ENCODE measurements at places on chromosomes 7 and 10. TPM values are rescaled to one million over a fixed set of nuclear protein-coding genes. Genes with fewer than 3 reads are reported as not detected.

DNA sequence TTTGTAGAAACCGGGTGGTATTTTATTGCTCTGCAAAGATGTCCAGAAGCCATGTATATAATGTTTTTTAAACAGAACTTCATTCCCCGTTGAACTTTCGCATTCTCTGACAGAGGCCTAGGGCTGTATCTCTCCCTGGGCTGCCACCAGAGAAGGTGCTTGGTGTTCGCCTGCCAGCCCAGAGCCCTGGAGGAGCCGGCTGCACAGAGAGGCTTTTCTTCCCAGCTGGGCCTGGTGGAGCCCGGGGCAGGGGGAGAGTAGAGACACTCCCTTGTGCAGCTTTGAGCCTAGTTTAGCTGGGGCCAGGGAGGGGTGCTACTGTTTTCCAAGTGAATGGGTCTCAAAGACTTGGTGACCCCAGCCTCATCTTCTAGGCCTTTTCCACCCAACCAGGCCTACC is 13.6 kb upstream of the TRIM8 start:
- peaks cover 36% of the 10 kb centered on the region for H3K4me1 ChIP-seq
- H3K27ac ChIP-seq: no peak overlapping the region
- no peaks in the 10 kb centered on the region for H3K27me3 ChIP-seq
- no peaks in the 10 kb centered on the region for H3K36me3 ChIP-seq
- no peak for DNase-seq

DNA sequence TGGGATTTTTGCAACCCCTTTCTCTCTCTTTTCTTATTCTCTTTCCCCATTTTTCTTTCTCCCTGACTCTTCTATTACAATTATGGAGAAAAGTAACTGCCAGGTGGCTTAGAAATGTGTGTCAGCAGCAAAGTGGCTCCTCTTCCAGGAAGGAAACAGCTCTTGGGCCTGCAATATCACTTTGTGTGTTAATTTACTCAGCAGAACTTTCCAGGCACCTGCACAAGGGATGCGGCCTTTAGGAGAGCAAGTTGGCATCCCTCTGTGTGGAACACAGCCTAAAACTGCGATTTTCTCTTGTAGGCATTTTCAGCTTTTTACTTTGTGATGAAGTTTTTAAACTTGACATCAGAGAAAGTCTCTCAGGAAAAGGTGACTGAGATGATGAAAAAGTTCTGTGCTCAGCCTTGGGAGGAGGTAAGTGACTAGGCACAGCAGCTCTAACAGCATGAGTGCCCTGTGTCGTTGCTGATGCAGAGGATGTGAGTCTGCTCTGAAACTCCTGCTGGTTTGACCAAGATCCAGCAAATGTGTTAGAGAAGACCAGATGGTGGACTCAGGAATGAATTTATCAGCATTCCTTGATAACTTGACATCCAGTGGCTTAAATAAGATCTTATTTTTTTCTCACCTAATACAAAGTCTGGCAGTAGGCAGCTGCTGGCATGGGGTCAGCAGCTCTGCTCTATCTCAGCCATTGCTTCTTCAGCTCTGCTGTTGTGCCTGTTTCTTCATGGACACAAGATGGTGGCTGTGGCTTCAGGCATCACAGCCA is 47.4 kb upstream of the CC2D2B start:
- H3K36me3 ChIP-seq: peaks cover 3% of the 10 kb centered on the region
- H3K27me3 ChIP-seq: peaks cover 10% of the 10 kb centered on the region
- DNase-seq: no peak
- H3K27ac ChIP-seq: no peak overlapping the region
- H3K4me1 ChIP-seq: peaks cover 8% of the 10 kb centered on the region
- no peak overlapping the region for H3K4me3 ChIP-seq

- no peaks in the 10 kb centered on the region for H3K27me3 ChIP-seq
- H3K4me1 ChIP-seq: no peaks in the 10 kb centered on the region
- no peaks in the 10 kb centered on the region for H3K36me3 ChIP-seq
- no peak overlapping the region for H3K27ac ChIP-seq
These were observed 87.5 kb downstream of the PARD3 start for GRCh38 chr10:34727595-34728033.

DNA sequence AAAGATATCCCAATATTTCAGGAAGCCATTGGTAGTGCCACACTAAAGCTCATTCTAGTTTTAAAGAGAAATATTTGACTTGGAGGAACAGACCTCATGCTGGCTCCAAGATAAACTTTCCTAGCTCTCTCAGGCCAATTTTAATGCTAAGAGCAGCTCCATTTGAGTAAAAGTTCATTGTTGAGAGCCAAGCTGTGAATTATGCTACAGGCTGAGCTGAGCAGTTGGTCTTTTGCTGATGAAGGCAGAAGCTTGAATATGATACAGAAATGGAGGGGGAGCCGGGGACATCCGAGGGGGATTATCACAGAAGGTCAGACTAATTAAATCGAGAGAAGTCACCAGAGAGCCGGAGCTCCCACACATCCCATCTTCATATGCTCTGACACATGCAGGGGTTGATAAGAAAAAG is 175.7 kb upstream of the AUTS2 start:
- DNase-seq: no peak
- no peaks in the 10 kb centered on the region for H3K27me3 ChIP-seq
- no peaks in the 10 kb centered on the region for H3K36me3 ChIP-seq
- no peak overlapping the region for H3K4me3 ChIP-seq

DNA sequence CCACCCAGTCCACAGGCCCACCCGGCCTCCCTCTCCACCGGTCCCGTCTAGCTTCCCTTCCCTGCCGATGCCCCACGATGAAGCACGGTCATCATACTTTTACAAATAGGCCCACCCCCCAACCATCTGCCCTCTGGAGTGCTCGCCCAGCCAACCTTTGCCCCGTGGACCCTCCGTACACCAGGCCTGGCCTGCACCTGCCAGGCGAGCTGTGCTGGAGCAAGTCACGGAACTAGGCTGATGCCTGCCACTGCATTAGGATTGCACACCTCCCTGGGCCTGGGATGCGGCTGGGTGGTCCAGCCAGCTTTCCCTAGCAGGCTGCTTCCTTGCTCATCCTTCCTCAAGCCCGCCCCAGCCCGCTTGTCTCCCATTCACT is 44.7 kb downstream of the PPIF start:
- DNase-seq: no peak
- H3K36me3 ChIP-seq: no peaks in the 10 kb centered on the region
- no peak overlapping the region for H3K4me3 ChIP-seq
- peaks cover 7% of the 10 kb centered on the region for H3K4me1 ChIP-seq
- H3K27ac ChIP-seq: no peak overlapping the region

GRCh38 chr7:52500841-52501240 is 534.6 kb upstream of the POM121L12 start:
- no peaks in the 10 kb centered on the region for H3K27me3 ChIP-seq
- H3K36me3 ChIP-seq: no peaks in the 10 kb centered on the region
- H3K27ac ChIP-seq: no peak overlapping the region

DNA sequence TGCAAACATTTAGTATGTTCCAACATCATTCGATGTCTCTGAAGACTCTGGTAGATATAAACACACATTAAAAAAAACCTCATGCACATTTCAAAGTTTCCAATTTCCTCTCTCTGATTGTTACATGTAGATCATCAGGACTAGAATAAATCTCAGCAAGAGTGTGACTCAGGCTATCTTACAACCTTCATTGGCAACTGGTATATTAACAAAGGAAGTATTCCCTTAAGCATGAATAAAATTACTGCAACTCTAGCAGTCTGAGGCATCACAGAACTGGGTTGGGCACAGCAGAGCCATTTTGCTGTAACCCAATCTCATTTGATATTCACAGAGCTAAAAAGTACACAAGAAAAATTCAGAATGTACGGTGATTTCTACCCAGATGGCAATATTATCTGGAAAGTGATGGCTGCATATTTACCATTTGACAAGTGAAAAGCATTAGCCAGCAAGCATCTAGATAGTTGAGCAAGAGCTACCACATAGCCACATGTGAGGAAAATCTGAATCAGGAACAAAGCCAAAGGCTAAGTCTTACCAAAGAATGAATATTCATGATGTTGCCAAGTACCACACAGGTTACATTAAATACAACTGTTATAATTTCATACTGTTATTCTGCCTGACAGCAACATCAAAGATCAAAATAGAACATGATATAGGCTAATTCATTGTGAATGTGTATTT is 232.2 kb downstream of the CRPPA start:
- no peak overlapping the region for H3K4me3 ChIP-seq
- no peak overlapping the region for H3K27ac ChIP-seq
- H3K4me1 ChIP-seq: no peaks in the 10 kb centered on the region
- no peak for DNase-seq

DNA sequence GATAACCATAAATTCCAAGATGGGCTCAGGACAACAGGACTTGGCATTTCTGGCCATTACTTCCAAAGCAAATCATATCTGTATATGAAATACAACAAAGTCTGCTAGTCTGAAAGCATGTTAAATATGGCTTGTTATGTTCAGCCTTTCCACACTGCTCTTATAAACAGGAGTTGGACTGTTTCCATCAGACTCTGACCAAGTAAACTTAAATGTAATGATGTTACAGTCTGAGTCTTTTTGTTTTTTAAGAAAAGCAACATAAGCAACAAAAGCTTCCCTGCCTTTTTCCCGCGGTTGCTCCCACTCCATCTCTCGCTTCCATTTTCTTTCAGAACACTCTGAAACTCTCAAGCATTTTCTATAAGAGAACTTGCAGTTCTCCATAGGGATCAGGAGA is 8.1 kb upstream of the CDCA7L start:
- DNase-seq: no peak
- no peak overlapping the region for H3K4me3 ChIP-seq
- no peak overlapping the region for H3K27ac ChIP-seq
- no peaks in the 10 kb centered on the region for H3K27me3 ChIP-seq

HTR7 gene
- total RNA-seq: not detected

ZNF425 gene
- total RNA-seq: 0.22 TPM

ABCB8 gene
- total RNA-seq: 41.4 TPM

UNC5B gene
- 0.07 TPM for total RNA-seq

Data from activated CD8-positive, alpha-beta T cell treated with anti-CD3 and anti-CD28 coated beads for 36 hours (primary cell).